Hematopoietic multipotent progenitor cell (in vitro differentiated cells): ENCODE measurements at places on chromosomes 3 and 15. TPM values are rescaled to one million over a fixed set of nuclear protein-coding genes. Genes with fewer than 3 reads are reported as not detected.

- no peak for DNase-seq
Measured at GRCh38 chr3:14634763-14635400, 16.7 kb upstream of the CCDC174 start.

ZIC1 gene
- total RNA-seq: not detected

DNA sequence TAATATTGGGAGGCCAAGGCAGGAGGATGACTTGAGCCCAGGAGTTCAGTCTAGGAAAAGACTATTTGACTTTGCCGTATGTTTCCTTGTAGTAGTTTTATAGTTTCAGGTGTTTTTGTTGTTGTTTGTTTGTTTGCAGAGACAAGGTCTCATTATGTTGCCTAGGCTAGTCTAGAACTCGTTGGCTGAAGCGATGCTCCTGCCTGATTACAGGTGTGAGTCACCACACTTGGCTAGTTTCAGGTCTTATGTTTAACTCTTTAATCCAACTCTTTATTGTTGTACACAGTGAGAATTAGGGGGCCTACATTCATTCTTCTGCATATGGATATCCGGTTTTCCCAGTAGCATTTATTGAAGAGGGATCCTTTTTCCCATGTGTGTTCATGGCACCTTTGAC lies 32.0 kb downstream of the FAIM start:
- DNase-seq: no peak

GRCh38 chr3:188294823-188295487 lies 141.0 kb downstream of the LPP start:
- no peak for DNase-seq

HRG gene
- total RNA-seq: not detected

DNA sequence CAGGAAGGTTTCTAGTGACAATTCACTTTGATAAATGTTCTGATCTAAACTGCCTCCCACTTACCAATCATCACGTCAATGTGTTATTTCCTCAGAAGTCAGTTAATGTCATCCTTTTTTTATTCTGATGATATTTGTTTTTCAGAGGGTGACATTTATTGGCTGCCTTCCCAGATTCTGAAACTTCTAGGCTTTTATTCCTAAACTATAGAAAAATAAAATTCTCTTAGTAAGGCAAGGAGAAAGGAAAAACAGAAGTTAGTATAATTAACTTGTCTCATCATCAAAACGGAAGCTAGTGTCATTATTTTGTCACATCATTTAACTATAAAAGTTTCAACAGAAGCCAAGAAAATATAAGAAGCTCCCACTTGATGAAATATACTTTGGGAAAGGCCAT lies 100.0 kb upstream of the C3orf80 start:
- DNase-seq: no peak

MESD gene
- total RNA-seq: 20.7 TPM

ROBO1 gene
- total RNA-seq: 3.2 TPM

DNA sequence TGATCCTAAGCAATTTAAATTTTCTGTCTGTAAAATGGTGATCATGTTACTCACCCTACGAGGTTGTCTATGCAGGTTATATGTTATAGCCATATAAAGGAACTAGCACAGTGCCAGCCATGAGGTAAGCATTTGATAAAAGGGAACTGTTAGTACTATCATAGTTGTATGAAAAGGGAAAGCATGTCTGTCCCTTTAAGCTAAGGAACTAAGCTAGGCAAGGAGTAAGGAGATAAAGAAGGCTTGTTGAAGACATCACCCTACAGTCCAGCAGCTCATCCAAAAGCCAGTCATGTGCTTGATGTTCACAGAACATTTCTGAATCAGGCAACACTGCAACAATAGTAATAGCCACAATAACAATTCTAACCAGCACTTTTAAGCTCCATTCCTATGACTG lies 243.9 kb downstream of the ZBTB20 start:
- DNase-seq: peak; percentile 65

PLA2G4D gene
- total RNA-seq: not detected

GAP43 gene
- not detected for total RNA-seq

- DNase-seq: no peak
Measured at GRCh38 chr15:39651881-39652280, 71.0 kb downstream of the THBS1 start.

DNA sequence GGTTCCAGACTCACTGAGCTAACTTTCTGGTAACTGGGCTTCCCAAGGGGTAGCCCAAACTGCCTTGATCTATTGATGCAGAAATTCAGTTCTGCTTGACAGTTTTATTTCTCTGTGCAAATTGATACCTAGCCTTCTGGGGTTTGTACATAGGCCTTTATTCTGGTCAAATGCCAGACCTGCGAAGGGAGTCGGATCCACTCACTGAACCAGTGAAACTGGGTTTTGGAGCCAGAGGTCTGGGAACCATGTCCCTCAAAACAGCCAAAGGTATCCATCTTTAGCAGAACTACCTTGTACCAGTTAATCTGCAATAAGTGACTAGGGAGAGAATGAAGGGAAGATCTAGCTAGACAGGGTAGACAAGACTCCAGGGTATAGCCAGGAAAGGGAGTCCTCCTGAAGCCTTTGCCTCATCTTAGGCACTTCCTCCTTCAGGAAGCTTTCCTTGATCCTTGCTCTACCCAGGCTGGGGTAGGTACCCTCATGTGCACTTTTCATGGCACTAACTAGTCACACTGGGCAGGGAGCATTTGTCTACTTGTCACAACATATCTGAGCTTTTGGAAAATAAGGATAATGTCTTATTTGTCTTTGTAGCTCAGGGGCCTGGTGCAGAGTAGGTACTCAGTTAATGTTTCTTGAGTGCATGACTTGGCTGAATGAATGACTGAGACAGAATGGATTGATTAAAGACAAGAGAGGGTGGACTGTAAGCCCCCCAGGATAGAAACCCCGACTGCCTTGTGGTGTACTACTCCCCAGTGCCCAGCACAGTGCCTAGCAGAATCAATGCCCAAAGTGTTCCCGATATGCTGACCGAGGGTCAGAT lies 1.4 kb upstream of the SNX33 start:
- no peak for DNase-seq

IL12A gene
- 14.5 TPM for total RNA-seq

CCDC54 gene
- total RNA-seq: not detected

DNA sequence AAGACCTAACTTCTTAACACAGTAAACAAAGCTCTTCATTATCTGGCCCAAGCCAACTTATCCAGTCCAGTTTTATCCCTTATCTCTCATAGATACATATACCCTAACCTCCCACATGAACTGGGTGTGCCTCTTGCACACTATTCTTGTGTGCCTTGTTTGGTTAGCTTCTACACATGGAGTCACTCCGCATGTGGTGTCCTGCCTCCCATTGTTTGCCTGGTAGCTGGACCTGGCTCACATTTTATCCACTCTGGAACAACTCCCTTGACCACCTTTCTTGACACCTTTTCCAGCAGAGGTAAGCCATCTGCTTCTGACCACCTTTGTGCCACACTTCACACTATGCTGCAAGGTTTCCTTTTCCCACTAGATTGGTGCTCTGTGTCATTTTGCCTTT lies 15.2 kb downstream of the TIPARP start:
- no peak for DNase-seq

C3orf22 gene
- not detected for total RNA-seq

- peak; percentile 51 for DNase-seq
Measured at GRCh38 chr3:143970773-143971358, 757 bp upstream of the DIPK2A start.

DNA sequence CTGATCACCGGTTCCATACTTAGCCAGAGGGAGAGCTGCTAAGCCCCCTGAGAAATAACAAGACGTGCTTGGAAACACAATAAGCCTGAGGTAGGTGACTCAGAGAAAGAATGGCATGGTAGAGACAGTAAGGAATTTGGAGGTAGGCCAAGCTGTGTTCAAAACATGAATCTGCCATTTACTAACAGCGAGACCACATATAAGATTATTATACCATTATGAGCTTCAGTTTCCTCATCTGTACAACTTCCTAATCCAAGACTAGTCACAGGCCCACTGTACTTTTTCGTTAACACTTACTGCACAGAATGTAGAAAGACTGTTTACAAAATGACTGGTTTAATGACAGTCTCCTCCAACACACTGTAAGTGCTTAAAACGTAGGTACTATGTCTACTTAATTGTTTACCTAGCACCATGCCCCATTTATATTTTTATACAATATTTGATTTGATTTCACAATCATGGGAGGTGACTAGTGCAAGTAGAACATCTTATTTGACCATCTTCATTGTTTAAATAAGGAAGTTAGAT lies 25.7 kb downstream of the ATOSA start:
- no peak for DNase-seq

DNA sequence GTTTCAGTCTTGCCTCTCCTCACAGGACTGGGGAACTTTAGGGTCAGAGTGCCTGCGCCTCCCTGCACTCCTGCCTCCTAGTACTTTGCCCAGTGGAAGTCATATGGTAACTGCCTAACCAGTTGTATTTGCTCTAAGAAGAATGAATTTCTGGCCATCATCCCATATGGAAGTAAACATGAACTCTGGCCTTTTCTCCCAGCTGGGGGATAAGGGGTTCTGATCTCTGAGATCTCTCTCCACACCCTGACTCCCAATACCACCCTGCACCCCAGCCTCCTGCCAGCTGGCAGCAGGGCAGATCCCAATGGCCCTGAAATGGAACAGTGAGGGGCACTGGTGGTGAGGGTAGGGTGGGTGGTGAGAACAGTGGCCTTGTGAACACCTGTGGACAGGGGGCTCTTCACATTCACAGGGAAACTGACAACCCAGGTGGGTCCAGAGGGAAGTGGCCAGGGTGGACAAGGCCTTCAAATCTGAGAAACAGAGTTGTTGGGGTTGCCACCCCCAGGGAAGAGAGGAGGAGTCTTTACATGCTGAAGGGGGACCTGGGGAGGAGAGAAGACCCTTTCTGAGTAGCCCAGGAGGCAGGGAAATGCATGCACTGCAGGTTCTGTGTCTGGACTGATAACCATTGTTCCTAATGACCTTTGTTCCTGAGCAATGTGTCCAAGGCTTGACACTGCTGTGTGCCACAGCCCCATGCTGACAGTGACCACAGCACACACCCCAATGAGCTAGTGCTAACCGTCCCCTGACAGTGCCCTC lies 36.9 kb downstream of the RHCG start:
- no peak for DNase-seq

PRICKLE2 gene
- total RNA-seq: under 0.01 TPM

GADL1 gene
- total RNA-seq: under 0.01 TPM

DNA sequence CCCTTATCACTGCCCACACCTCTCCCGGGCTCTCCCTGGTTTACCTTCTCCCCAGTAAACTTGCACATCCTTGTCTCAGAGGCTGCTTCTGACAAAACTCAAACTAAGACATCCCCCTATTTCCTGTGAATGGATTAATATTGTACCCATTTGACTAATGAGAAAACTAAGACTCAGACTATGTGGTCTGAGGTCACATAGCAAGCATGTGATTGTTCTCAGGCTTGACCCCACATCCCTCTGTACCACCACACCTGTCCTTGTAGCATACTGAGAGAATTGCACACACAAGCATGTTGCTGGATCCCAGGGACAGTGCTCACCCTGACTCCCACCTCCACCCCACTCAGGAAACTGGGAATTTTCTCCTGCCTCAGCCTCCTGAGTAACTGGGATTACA lies 90.7 kb upstream of the HES1 start:
- no peak for DNase-seq

GRCh38 chr15:72916897-72917296 lies 133.3 kb upstream of the ADPGK start:
- no peak for DNase-seq

DNA sequence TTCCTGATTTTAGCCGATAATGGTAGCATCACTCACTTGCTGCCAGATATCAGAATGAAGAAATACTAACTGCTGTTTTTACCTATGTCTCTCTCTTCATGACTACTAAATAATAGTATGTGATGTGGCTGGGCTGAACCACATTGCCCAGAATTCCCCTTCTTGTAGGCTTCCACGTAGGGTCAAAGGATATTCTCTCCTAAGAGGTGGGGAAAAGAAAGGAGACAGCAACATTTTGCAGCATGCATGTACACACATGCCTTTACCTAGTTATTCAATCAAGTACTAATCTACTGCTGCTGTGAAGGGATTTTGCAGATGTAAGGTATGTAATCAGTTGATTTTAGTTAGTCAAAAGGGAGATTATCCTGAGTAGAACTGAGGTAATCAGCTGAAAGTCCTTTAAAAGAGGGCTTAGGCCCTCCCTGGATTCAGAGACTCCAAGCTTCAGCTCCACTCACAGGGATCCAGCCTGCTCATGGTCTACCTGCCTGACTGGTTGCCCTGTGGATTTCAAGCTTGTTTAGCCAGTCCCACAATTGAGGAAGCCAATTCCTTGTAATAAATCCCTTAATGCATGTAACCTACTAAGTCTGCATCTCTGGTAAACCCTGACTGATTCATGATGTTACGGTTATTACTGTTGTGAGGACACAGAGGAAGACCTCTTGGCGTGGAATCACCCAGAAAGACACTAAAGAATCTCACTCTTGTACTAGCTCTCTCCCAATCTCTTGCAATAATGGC lies 20.4 kb downstream of the PLD1 start:
- DNase-seq: no peak

- DNase-seq: peak; percentile 15
Measured at GRCh38 chr15:100341239-100341749, 481 bp downstream of the ADAMTS17 start.

DNA sequence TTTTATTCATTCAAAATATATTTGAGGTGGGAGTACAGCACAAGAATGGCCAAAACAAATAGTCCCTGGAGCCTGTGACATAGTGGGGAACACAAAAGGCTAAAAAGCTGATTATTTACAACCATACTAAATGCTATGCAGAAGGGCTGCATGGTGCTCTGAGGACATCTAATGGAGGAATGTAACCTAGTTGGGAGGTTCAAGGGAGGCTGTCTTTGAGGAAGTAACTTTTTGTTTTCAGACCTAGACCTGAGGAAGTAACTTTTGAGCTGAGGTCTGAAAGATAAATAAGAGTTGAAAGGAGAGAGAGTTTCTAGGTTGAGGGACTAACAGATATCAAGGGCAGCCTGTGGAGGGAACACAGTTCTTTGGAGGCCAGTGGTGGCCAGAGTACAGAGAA lies 34.8 kb upstream of the RASA2 start:
- no peak for DNase-seq

GRCh38 chr3:95154766-95155165 lies 1091.9 kb downstream of the NSUN3 start:
- no peak for DNase-seq
